ENCODE measurements at places on chromosomes 3 and 15.

DNA sequence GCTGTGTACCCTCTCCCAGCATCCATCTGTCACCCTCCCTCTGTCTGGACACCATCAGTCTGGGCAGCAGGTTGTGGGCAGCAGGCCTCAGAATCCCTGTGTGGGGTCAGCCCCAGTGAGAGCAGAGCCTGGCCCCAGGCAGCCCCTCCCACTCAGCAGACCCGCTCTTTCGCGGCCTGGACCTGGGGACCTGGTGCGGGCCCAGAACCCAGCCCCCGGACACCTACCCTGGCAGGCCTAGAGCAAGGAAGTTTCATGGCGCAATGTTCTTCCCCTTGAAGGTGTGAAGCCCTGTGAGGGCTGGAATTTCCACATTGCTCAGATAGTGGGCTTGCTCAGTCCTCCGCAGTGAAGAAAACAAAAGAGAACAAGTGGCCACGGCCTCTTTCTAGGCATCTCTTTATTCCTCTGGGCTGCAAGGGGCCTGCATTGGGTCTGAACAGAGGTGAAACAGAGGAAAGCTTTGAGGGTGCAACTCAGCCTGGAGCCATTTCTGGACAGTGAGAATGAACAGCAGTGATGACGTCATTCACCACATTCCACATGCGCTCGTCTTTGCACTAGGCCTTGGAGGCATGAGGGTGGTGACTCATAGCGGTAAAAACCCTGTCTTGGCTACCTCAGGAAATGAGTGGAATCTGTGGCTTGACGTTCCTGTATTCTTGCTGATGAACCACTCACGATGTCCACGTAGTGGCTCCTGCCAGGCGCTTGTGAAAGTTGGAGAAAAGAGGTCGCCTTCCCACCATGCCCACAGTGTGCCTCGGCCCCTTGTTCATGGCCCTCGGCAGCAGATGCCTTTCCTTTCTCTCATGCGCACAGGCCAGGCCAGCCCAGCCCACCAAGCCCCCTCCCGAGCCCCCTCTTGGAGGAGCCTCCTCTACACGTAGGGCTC is 66.1 kb downstream of the SLC30A4 start:
- DNase-seq: no peak

DNA sequence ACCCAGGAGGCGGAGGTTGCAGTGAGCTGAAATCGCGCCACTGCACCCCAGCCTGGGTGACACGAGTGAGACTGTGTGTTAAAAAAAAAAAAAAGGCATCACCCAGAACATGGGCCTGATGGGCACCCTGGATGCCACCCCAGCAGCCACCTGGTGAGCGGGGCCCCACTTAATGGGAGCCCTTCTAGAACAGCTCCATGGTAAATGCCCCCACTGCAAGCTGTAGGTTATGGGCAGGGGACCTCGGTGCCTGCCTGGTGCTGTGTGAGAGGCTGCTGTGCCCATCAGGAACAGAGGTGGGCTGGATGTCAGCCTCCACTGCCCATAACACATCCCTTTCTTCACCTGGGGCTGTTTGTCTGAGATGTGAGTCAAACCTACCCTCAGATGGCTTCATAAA is 156.2 kb upstream of the MEF2A start:
- no peak for DNase-seq

GRCh38 chr15:39299486-39300267 is 281.2 kb upstream of the THBS1 start:
- no peak for DNase-seq

DNA sequence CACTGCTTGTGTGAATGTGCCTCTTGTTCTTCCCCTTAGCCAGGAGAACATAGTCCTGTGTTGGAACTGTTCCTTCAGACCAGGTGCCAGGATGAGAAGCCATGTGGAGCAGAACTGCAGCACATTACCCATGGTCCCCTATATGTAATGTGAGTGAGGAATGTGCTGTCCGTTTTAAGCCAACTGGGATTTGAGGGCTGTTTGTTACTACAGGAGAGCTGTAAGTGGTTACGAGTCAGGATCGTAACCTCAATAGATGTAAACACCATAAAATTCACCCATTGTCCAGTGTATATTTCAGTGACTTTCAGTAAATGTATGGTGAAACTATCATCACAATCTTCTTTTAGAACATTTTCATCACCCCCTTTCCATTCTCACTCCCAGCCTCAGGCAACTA is 10.1 kb upstream of the SCAP start:
- no peak for DNase-seq

GRCh38 chr3:5092018-5092417 is 30.1 kb upstream of the ARL8B start:
- DNase-seq: no peak

GRCh38 chr15:69568173-69569009 is 115.8 kb downstream of the RPLP1 start:
- DNase-seq: no peak

DNA sequence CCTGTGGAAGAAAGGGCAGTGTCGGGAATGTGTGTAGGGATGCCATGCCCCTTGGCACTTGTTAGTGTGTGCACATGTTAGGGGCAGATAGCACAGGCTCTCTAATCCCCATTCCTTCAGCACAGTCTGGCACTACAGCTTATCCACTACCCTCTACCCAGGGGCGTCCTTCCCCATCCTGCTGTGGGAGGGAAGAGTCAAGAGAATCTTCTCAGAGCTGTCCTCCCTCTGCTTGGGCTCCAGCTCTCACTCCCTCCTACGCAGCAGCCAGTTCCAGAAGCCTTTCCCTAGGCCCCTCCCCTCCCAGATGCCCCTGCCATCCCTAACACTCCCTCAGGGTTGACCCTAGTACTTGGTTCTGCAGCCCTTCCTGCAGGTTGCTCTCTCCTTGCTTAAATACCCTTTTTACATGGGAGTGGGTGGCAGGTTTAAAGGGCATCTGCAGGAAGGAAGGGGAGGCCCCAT is 815 bp upstream of the GRM2 start:
- DNase-seq: no peak

All from H1 (cell line).